Glutamatergic neuron (in vitro differentiated cells): ENCODE measurements at places on chromosomes 12 and 14. TPM values are rescaled to one million over a fixed set of nuclear protein-coding genes. Genes with fewer than 3 reads are reported as not detected.

Gene RHOJ
- not detected for total RNA-seq

Gene AQP5
- total RNA-seq, result not detected

Gene RITA1
- total RNA-seq, result 6.7 TPM

Gene DPY19L2
- 1.8 TPM for total RNA-seq

Gene PLEKHG3
- 10.1 TPM for total RNA-seq

Gene CAPZA3
- not detected for total RNA-seq

Gene CLEC4D
- total RNA-seq, result not detected

Gene TEX52
- not detected for total RNA-seq

Gene AKAP6
- 600 TPM for total RNA-seq

Gene TSPAN8
- total RNA-seq, result 1.6 TPM

Gene KRT6A
- total RNA-seq, result not detected

Gene SIX6
- not detected for total RNA-seq

- DNase-seq, result no peak
Observed at GRCh38 chr14:49886523-49886922, 6.4 kb upstream of the ARF6 start.

DNA sequence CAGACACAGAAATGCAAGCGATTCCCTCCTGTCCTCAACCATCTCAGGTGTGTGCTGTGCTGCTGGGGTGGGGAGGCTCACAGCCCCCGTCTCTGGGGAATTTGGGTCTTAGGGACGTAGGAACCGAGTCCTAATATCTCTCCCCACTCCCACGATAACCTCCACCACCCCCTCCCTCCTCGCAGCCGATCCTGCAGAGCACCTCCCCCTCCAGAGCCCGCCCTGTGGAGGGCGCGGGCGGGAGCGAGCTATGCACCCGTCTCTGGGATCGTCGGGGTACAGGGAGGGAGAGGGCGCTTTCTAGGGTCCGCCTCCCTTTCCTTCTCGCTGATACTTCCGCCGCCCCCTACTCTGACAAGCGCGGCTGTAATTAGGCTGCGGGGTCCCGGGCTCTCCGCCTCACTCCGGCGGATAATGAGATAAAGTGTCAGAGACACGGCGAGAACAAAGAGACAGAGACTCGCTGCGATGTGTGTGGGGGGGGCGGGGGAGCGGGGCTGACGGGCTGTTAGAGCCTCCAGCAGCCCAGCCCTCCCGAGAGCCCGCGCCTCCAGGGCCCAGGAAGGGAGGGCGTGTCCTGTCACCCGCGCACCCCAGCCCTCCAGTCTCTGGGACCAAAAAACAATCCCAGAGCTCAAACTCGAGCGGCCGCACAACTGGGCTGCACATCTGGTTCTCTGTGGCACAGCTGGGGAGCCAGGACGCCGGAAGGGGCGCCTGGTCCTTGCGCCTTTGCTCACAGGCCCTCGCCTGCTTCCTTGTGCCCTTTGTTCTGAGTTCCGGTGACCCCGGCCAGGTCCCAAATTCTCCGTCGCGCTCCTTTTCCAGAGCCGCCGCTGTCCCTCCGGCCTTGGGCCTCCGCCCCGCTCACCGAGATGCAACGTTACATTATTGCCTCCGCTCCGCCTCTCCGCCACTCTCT lies 8.7 kb downstream of the SHMT2 start:
- peak; percentile 44 for DNase-seq

GRCh38 chr14:42113358-42114069 lies 506.8 kb downstream of the LRFN5 start:
- no peak for DNase-seq

DNA sequence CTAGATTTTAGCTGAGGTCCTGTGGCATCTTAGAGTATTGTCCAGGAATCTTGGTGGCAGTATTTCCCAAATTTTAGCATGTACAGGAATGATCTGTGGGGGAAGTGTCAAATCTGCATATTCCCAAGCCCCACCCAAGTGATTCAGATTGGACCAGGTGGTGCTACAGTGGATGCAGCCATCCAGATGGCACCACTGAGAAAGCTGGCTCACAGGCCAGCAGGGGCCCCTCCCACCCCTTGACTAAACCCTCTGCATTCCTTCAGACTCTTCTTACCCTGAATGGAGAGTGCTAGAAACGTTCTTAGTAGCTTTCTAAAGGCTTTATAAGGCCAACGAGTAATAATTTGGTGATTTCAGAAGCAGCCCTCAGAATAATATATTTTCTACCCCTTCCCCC lies 255.2 kb downstream of the NRXN3 start:
- no peak for DNase-seq

DNA sequence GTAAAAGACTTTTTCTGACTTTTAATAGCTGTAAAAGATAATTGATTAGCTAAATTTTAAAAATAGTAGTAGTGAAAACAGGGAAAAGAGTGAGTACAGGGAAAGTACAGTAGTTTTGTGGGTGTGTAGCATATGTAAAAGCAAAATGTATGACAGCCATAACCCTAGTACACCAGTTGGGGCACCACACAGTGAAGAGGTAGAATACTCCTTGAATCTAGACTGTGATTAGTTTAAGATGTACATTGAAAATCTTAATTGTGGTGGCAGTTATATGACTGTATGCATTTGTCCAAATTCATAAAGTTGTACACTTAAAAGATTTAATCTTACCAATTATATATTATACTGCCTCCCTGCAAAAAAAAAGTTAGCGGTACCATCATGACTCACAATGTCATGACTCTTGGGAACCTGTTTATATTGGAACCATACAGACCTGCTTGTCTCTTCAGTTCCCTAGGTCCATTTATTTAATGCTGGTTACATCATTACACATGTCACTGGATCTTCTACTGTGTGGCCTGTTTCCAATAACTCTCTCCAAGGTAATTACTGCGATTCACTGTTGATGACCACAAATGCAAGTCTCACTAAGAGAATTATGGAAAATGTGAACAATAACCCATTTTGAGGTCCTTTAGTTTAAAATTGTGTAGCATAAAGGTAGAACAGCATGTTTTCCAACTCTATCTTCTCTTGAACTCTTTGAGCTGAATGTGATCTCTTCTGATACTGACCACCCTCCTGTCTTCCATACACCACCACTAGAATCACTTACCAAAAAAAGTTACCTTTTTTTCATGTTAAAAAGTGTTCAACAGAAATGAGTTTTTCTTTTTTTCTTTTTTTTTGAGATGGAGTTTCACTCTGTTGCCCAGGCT lies 264.2 kb upstream of the AMIGO2 start:
- DNase-seq, result no peak

DNA sequence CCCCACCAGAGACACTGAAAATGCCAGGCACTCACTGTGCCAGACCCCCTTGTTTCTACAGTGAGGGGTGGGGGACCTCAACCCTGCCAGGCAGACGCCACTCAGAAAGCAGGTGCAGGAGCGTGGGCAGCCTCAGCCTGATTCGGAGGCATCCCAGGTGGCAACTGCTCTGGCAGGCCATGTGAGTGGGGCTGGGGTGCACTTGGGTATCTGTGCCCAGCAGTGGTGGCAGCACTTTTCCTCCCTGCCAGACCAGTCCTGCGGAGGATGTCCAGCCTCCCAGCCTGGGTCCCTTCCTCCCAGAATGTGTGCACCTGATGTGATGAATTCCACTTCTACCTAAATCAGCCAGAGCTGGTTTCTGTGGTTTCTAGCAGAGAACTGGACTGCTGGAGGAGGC lies 13.4 kb upstream of the TTC7B start:
- no peak for DNase-seq

GRCh38 chr14:88430976-88431375 lies 45.5 kb downstream of the SPATA7 start:
- DNase-seq, result no peak

- DNase-seq, result no peak
Observed at GRCh38 chr14:26157517-26157916, 440.3 kb downstream of the NOVA1 start.

DNA sequence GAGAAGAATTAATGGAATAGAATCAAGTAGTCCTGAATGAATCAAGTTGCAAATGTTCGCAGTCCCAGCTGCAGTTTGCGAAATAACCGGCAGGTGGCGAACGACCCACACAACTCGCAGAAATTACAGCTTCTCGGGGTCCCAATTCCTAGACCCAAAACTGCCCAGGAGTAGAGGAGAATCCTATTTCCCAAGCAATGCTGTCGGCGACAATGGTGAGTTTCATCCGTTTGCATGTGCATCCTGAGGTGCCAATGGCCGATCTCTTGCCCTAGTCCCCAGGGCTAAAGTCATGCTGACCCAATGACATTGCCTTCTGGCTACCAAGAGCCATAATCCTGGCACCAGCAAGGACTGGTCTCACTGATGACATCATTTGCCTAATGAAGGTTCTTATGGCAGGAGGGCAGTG lies 8.5 kb upstream of the ASCL1 start:
- DNase-seq, result peak; percentile 84

GRCh38 chr12:92987846-92988621 lies 58.9 kb upstream of the EEA1 start:
- no peak for DNase-seq

- peak; percentile 37 for DNase-seq
Observed at GRCh38 chr14:56686416-56686815, 106.8 kb downstream of the TMEM260 start.

- DNase-seq, result no peak
Observed at GRCh38 chr14:92556255-92556741, 42.7 kb downstream of the RIN3 start.

DNA sequence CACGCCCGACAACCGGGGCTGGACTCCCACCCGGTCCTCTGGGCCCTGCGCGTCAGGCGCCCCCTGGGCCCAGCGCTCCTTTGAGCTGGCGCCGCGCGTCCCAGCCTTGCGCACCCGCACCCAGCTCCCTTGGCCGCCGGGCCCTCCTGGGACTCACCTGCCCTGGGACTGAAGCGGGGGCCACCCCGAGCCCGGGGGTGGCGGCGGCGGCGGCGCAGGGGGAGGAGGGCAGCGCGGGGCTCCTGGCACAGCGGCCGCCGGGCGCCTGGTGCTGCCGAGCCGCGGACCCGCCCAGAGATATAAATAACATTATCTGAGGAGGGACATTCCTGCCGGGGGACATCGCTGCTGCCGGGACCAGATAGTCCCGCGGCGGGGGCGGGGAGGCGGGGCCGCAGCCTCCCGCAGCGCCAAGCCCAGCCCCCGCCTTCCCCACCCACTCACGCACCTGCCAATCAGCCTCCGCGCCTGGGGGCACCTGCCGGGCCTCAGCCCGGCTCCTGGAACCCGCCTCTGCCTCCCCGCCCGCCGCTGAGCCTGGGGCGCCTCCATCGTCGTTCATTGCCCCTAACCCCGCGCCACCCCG lies at the start of gene SPTB:
SPTB (minus strand) TSS at position 273 of the 586 bp plus-strand sequence. CDS start 56,813 bp downstream, outside the sequence.
- DNase-seq, result peak; percentile 37

GRCh38 chr12:76879710-76880518 lies 1.1 kb upstream of the CSRP2 start:
- DNase-seq, result peak; percentile 42

- DNase-seq, result no peak
Observed at GRCh38 chr12:125159702-125160101, 94.5 kb downstream of the AACS start.

DNA sequence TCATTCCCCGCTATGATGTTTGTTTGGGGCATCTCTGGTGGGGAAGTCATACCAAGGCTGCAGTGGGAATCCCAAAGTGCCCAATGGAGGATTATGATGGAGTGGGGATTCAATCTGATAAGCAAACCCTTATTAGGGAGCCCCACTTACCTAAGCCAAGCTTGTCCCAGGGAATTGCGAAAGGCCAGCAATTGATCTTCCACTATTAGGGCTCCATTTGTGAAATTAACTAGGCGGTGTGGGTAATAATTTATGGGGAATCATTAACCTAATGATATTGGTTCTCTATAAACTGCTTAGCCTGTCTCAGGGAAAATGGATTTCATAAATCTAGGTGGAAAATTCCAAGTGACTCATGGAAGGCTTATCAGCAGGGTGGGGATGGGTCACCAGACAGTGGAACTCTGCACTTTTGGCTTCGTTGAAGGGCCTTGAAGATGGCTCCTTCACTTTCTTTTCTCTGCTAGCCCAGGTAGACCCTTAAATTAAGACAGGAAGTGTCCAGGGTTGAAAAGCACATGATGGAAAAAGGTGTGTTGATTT lies 113.0 kb upstream of the WSCD2 start:
- no peak for DNase-seq

DNA sequence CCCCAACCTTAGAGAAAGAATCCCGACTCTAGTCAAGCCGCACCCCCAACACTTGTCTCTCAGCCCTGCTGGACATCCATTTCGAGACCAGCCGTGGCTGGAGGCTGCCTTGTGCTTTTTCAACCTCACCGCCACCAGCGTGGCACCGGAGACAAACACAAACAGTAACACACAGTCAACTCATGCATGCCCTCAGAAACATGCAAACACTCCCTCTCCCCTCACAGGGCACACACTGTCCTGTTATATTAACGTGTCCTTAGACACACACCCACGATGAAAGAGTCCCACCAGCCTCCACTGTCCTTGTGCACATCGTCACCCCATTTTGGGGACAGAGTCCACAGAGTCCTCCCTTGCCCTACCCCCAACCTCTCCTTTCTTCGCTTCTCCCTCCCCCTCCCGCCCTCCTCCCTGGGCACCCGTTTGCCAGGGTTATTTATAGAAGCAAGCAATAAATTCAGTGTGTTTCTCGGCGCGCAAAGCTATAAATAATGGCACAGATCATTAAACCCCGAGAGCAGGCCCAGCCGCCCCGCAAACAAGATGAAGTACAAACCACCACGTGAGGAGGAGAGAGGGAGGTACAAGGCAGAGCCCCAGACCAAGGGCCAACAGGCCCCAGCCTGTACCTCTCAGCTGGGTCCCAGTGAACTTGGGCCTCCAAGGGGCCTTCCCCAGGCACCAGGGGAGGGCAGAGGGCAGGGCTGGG lies 27.9 kb downstream of the SMUG1 start:
- no peak for DNase-seq

DNA sequence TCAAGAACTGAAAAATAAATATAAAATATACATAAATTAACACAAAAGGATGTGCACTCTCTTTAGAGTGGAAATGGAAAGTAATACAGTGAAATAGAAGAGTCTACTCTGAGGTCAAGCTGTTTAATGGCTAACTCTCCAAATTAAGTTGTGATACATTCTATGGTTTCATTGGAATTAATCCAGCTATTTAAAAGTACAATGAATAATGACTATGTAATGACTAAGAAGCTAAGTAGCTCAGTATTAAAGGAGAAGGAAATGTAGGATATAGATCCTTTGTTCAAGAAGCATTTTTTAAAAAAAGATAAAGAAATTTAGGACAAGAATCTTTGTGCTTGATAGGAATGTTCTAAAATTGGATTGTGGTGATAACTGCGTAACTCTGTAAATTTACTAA lies 85.3 kb downstream of the LRP6 start:
- DNase-seq, result no peak

DNA sequence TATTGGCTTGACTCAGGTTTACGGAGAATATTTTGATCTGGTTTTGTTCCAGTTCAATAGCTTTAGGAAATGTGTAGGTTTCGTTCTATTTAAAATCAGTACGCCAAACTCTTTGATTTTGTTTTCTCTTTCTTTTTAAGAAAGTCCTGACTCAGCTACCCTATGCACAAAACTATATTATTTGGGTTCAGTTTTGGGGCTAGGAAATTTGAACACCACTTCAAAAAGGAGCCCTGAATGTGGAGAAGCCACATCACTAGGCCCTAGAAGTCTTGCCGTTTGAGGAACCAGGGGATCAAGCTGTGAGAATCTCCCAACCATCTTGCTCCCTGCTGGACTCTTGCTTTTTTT lies 168.2 kb upstream of the BCL2L14 start:
- DNase-seq, result no peak

GRCh38 chr12:87163122-87163521 lies 866.1 kb downstream of the C12orf50 start:
- no peak for DNase-seq

GRCh38 chr12:28517101-28517500 lies 326.8 kb downstream of the CCDC91 start:
- no peak for DNase-seq
